Hepatocyte (in vitro differentiated cells): ENCODE measurements at places on chromosomes 6 and 20. TPM values are rescaled to one million over a fixed set of nuclear protein-coding genes. Genes with fewer than 3 reads are reported as not detected.

Gene ZBP1
- polyA plus RNA-seq: not detected in 2 replicates

Gene RREB1
- 15.2 and 19.7 TPM in 2 replicates for polyA plus RNA-seq

Gene KCNQ2
- 4.3 and 5.4 TPM in 2 replicates for polyA plus RNA-seq

Gene YTHDF1
- polyA plus RNA-seq: 51.2 and 57.4 TPM in 2 replicates

Gene GHRH
- polyA plus RNA-seq: not detected in 2 replicates
